ENCODE measurements at places on chromosomes 4 and X.

- DNase-seq = no peak
Measured at GRCh38 chrX:87924619-87925018, 407.0 kb downstream of the KLHL4 start.

GRCh38 chrX:141314441-141314840, 72.1 kb upstream of the SPANXC start:
- DNase-seq = no peak

- DNase-seq = no peak
Measured at GRCh38 chrX:72470117-72470516, 102.5 kb downstream of the HDAC8 start.

- DNase-seq = peak; percentile 31
Measured at GRCh38 chr4:5708449-5709206, at the start of gene EVC2. Gene EVC2, minus strand, starts transcription at chr4:5708559. Its CDS starts 46 bp downstream, at chr4:5708513.

GRCh38 chr4:78618436-78618835, 66.9 kb downstream of the ANXA3 start:
- peak; percentile 14 for DNase-seq

Measured in brain microvascular endothelial cell (primary cell).